ENCODE measurements at places on chromosomes 7 and 10.

GRCh38 chr7:4549681-4550080 is 132.4 kb upstream of the FOXK1 start:
- peak; percentile 91 for DNase-seq

- peak; percentile 32 for DNase-seq
These were observed 6.0 kb upstream of the REEP3 start for GRCh38 chr10:63515002-63515763.

DNA sequence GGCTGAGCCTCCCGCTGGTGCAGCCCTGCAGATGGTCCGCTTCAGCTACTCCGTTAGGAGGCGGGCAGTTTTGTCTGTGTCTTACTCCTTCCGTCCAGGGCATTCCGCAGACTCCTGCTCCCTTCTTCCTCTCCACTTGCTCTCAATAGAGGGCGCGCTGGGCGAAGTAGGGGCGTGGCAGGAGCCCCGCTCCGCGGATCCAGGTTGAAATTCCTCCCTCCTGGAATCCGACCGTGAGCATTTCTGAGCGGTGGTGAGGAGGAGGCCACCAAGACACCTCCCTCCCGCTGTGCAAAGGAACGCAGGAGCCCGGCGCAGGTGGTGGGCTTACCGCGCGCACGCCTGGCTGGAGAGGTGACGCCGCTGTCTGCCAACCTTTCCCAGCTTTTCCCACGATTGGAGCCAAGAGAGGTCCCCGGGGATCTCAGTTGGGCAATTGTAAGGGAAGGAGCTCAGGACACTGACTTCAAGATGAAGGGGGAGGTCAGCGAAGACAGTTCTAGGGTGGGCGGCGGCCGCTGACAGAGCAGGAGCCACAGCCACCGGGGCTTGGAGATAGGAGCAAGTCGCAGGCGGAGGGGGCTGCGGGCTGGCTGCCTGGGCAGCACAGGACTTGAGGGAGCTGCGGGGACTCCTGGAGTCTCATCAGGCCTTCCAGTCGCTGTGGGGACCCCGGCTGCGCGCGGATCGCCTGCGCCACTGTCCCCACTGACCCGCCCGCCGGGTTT is 1011.3 kb downstream of the XPNPEP1 start:
- peak; percentile 13 for DNase-seq

- DNase-seq = no peak
These were observed 9.6 kb downstream of the FAM53B start for GRCh38 chr10:124734311-124735166.

GRCh38 chr7:29598613-29599012 is 35.0 kb downstream of the PRR15 start:
- DNase-seq = no peak

- DNase-seq = no peak
These were observed 177.8 kb downstream of the CSTF2T start for GRCh38 chr10:51521605-51522004.

DNA sequence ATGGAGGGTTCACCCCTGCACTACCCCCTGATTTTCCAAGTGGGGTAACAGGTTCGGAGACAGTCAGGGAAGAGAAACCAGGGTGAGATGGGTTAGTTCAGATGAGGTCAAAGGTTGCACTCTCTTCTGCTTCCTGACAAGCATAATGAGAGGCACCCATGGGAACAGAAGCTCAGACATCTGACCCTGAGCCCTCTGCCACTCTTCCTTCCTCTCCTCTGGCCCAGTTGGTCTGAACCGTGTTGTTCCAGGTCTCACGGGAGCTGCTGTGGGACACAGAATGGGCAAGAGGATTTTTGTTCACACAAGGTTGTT is 38.4 kb downstream of the DNAJB12 start:
- peak; percentile 16 for DNase-seq

GRCh38 chr7:42143711-42144600 is 93.1 kb downstream of the GLI3 start:
- DNase-seq = no peak

DNA sequence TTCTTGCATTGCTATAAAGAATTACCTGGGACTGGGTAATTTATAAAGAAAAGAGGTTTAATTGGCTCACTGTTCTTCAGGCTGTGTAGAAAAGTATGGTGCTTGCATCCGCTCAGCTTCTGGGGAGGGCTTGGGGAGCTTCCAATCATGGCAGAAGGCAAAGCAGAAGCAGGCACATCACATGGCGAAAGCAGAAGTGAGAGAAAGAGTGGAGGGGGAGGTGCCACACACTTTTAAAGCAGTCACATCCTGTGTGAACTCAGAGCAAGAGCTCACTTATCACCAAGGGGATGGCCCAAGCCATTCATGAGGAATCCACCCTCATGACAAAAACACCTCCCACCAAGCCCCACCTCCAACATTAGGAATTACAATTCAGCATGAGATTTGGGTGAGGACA is 303.5 kb downstream of the OTUD1 start:
- DNase-seq = peak; percentile 4

DNA sequence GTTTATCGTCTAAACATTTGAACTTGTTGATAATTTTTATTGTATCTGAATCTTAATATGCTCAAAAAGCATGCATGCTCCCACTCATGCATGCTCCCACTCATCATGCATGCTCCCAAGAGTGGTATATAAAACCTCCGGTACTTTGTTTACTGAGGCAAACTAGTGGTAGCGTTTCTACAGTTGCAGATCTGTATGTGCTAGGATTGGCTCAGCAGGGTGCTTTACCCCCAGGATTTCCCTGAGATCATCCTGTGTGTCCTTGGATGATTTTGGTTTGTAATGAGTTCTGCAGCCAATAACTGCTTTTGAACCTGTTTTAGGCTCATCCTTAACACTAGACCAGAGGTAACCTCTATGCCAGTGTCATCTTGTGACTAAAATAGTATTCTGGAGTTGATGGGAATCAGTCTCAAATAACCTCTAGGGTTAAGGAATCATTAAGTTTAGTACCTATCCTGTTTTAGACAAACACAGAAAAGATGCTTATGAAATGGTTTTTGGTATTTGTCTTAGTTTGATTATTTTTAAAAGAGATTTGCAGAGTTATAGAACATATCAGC is 40.4 kb downstream of the PHTF2 start:
- DNase-seq = no peak

DNA sequence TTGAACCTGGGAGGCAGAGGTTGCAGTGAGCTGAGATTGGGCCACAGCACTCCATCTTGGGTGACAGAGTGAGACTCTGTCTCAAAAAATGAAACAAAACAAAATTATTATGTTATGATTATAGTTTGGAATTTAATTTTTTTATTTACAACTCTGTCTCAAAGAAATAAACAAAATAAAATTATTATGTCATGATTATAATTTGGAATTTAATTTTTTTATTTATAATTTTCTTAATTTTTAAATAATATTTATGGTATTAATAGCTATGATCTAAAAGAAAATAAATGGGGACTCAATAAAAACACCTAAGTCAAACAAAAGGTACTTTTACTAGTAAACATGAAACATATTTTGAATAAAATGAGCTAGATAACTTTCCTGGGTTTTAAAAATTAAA is 994.8 kb upstream of the GHITM start:
- no peak for DNase-seq

- DNase-seq = no peak
These were observed 13.4 kb downstream of the CHUK start for GRCh38 chr10:100216006-100216405.

DNA sequence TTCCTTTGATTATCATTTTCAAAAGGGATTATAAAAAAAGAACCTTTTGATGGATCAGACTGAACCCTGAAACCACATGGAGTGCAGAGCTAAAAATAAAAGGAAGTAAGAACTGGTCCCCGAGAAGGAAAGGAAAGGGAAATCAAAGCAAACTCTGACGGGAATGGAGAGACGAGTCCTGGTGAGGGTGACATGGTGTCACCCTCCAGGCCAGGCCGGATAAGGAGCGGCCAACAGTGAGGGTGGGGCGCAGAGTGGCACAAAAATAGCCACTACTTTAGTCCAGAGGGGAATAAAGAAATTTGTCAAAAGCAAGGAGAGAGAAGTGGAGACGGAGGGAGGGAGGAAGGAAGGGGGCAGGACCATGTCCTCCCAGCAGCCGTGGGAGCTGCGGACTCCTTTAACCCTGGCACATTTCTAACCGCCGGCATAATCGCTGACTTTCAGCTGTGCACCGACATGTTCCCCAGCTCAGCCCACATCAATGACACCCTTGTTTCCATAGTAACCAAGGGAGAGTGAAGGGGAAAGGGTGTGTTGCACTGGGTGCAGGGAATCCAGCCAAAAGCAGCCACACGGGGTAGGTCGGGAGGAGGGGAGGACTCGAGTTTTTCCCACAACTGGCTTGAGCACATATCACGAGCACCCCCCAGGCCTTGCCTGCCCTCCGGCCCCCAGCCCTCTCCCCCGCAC is 29.7 kb downstream of the TRIM8 start:
- peak; percentile 98 for DNase-seq

- DNase-seq = no peak
These were observed 88.8 kb downstream of the LHPP start for GRCh38 chr10:124550293-124551034.

- DNase-seq = no peak
These were observed 137.5 kb downstream of the CCDC71L start for GRCh38 chr7:106523482-106523881.

DNA sequence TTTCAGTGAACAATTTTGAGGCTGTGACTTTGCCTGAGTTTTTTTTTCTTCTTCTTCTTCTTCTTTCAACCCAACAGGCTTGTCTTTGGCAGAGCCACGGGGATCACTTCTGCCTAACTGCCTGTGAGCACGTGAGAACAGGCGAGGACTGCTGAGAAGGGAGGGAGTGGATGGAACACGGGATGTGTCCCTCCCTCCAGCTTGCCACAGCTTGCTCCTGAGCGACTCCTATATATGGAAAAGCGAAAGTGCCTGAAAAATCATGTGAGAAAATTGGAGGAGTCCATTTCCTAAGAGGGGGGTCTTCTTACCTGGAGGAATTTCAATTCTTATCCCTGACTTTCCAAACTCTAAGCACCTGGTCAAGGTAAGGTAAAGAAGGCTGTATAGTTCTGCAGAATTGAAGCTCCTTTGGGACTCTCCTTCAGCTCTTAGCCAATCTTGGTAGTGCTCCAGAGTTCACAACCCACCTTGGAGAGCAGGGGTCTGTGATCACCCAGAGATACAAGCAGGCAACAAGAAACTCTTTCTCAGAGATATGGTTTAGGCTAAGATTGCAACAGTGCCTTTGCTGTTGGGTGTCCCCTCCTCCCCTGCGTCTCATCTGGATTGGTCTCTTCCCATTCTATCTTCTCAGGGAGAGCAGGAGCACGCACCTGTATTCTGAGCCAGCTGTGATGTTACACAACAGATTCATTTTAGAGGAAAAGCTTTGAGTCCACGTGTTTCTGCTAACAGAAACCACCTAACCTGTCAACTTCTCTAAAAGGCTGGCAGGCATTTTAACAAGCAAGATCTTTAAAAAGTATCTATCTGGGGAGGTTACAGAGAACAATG is at the start of gene MAT1A:
Gene MAT1A, minus strand, starts transcription at position 208 of the 837 bp plus-strand sequence. CDS start 235 bp downstream, outside the sequence.
- no peak for DNase-seq

GRCh38 chr10:22666287-22667092 is 47.9 kb downstream of the PIP4K2A start:
- DNase-seq = peak; percentile 94

DNA sequence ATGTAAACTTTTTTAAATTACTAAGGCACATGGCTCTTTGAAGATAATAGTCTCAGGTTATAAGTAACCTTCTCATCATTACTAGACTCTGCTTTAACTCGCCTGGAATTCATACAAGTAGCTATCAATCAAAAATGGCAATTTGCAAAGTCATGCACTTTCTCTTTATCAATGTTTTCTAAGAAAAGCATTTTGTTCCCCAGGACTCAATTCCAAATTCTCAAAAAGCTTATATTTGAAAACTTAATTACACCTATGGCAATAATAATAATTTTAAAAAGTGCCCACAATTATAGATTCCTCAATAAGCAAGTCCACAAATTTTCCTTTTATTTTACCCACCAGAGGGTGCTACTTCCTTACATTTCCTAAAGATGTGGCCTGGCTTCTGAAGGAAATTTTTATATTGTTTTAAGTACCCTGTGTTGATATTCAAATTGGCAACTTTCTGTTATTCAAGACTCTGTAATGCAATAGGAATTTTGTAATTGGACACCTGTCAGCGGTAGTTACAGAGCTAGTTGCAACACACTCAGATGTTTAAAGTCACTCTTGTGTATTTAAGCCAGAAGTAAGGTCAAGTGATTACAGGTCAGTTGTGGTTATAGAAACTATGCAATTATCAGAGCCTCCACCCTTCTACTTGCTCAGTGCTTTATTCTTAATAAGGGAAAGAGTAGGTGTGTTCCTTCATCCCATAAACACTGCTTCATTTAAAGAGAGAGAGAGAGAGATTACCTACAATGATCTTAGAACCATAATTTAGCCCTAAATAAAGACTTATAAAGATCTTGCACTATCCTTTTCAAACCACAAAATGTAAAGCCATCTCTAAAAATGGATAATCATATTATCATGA is 47.1 kb upstream of the HYAL4 start:
- peak; percentile 55 for DNase-seq

GRCh38 chr7:31002256-31002655 is 38.5 kb downstream of the GHRHR start:
- no peak for DNase-seq
